NCI-H2081 treated with DMSO at 0.1 percent for 48 hours (cell line): ENCODE measurements at places on chromosomes 6 and 20.

- DNase-seq: no peak
Measured at GRCh38 chr6:4999586-4999985, 4.3 kb downstream of the RPP40 start.

DNA sequence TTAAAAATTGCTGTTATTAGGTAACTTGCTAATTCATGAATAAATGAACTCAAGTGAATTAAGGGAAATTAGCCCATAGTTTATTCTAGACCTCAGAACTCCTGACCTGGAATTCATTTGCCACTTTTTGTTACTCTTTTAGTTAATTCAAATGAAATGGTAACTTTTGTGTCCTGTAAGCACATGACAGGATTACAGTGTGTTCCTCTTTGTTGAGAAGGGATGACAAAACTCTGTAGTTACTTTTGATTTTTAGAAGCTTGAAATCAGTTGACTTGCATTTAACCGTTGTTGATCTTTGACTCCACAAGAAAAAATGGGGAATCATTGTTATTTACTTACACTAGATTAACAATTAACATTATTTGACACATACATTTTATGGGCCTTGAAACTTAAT, 6.2 kb downstream of the SLC9A8 start:
- no peak for DNase-seq

DNA sequence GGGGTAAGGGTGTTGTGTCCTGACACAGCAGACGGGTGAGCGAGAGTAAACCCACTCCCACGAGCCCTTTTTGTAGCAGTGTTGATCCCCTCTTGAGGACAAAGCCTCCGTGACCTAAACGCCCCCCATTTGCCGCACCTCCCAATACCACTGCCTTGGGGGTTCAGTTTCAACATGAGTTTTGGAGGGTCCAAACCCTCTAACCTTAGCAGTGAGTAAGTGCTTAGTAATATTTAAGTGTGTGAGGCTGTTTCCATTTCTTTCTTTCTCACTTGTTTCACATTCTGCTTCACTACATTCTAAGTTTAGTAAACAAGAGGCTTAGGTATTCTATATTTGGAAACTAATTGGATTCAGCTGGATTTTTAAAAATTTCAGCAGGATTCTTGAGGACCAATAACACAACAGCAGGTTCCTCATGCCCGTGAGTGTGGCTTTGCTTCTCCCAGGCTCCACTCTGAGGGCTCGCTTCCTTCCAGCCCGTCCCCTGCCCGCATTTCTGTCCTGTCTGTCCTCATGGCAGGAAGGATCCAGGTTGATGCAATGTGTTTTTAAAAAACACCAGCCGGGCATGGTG, 41.2 kb downstream of the SNX9 start:
- DNase-seq: no peak

DNA sequence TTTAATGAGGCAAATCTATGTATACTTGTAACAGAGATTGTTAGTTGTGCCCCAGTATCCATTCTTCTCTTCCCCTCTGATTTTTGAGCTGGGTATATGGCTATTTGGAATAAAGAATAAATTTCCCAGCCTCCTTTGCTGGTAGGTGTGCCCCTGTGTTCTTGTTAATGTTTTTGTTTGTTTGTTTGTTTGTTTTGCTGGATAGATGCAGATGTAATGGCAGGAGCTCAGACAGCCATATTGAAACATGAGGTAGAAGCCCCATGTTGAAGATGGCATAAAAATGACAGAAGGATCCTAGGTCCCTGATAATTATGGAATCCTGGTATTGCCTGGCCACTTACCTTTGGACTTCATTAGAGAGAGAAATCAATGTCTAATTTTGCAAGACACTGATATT, 19.9 kb upstream of the FKBP5 start:
- DNase-seq: no peak

DNA sequence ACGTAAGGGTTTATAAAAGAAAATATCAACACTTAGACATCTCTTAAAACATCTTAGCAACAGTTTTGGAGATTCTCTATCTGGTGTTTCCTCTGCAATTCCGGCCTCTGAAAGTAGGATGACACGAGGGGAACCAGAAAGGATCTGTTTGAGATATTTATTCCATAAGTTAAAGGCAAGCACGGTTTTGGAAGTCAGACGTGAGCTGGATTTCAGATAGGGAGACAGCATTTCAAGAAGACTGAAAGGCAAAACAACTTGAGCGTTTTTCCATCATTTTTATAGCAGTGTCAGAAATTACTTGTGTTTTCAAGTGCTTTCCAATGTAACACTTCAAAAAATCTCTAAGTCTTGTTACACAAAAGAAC, 52.9 kb upstream of the BTN3A2 start:
- DNase-seq: no peak

DNA sequence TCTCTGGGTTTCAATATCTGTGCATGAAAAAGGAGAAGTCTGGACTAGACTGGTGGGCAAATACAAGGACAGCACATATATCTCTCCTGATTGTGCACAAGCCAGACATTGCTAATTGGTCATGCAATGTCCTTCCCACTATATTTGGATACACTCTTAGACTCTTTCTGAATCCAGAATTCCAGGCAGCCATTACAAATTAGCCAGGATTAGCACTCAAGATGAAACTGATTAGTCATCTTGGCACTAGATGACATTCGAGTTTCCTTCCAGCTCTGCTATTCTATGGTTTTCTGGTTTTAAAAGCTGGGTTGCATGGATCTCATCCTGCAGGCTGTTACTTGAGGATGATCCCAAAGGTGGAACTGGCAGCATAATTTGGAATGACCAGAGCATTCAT, 73.2 kb downstream of the SCP2D1 start:
- DNase-seq: no peak

GRCh38 chr6:28794175-28795002, 129.4 kb downstream of the TRIM27 start:
- no peak for DNase-seq

DNA sequence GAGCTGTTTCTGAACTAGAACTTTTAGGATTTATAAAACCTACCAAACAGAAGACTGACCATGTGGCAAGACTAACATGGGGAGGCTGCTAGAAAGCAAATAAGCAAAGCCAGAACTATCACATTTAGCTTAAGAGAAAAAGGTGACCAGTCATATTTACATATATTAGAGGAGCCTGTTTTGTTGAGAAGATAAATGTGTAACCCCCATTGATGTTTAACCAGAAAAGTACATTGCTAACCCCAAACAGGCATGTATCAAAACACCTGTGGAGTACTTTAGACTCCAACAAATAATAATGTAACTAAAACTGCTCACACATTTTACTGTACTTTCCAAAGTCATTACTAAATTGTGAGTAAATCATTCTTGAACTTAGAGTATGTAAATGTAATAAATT, 35.0 kb downstream of the AKIRIN2 start:
- no peak for DNase-seq

GRCh38 chr20:52993076-52993475, 20.9 kb downstream of the TSHZ2 start:
- DNase-seq: no peak

- no peak for DNase-seq
Measured at GRCh38 chr6:71290611-71291010, 2.0 kb downstream of the OGFRL1 start.
